Activated CD8-positive, alpha-beta memory T cell treated with anti-CD3 and anti-CD28 coated beads for 1 hour (primary cell): ENCODE measurements at places on chromosomes 1 and 21.

- DNase-seq: no peak
These were observed 2.6 kb downstream of the ADAMTS5 start for GRCh38 chr21:26964170-26964778.

GRCh38 chr1:13935336-13935735 is 235.3 kb downstream of the PRDM2 start:
- DNase-seq: no peak

DNA sequence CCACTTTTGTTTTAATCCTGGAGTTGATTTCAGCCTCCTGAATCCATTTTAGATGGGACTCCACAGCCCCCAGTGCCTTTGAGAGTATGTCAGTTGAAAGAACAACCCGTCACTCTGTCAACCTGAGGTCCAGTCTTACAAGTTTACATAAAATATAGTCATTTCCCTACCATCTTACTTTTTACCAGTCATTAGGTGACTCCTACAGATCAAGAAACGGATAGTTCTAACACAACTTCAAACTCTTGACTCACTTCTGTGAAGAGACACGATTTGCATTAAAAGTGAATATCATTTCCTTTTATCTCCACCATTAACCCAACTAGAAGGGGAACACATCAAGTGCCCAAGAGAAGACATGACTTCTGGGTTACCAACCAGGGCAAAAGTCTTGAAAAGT is 147.1 kb downstream of the NTPCR start:
- no peak for DNase-seq

- no peak for DNase-seq
These were observed 29.9 kb upstream of the POU3F1 start for GRCh38 chr1:38076455-38076854.

- DNase-seq: no peak
These were observed 642.9 kb downstream of the AMY1C start for GRCh38 chr1:104392552-104392951.
